Nucleus accumbens (tissue), 56 donors: ENCODE measurements at places on chromosomes 2 and 18.

DNA sequence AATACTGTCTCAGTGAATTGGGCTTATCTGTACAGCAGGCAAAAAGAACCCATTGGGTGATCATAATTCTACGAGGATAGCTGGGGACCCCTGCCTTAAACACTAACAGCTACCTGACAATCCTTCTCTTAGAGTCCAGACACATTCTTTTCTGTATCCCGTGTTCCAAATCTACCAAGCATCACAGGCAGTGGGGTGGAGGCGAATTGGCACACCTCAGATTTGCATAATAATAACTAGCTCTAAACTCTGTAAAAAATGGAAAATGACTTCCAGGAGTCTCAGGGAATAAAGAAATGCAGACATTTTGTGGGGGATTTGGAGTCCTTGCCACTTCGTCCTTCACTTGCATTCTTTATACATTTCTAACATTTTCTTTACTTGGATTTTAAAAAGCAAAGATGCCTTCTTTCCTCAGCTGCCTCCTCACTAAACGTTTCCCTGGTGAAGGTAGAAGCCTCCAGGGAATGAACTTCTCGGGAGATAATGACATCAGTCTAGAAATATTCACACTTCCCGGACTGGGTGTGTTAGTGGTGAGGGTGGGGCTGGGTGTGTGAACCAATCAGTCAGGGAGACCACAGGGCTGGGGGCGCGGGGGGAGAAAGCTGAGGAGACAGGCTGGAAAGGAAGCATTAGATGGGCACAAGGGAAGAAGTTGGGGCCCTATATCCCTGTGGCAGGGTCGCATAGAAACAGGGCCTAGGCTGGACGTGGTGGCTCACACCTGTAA lies 59.1 kb upstream of the BOD1L2 start:
- DNase-seq: no peak

GRCh38 chr2:69082430-69082997 lies 69.5 kb downstream of the ANTXR1 start:
- DNase-seq: no peak

DNA sequence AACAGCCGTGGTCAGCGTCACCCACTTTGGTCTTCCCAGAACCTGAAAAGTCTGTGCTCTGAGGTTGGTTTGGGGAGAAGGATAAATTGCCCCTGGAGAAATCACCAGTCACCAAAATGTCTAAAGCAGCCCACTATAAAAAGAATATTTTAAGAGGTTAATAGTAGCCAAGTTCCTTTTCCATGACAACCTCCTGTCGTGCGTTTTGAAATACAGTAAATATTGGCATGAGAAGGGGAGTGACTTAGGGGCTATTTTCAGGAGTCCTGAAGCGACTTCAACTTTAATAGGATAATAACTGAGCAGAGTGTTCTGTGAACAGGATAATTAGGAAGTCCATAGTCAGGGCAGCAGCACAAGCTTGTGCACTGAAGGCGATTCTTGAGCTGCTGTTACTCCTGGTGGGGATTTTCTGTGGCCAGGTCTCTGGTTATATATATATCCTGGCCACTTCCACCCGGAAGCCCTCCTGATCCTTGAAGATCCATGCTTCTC lies 49.3 kb downstream of the RNF144A start:
- no peak for DNase-seq

DNA sequence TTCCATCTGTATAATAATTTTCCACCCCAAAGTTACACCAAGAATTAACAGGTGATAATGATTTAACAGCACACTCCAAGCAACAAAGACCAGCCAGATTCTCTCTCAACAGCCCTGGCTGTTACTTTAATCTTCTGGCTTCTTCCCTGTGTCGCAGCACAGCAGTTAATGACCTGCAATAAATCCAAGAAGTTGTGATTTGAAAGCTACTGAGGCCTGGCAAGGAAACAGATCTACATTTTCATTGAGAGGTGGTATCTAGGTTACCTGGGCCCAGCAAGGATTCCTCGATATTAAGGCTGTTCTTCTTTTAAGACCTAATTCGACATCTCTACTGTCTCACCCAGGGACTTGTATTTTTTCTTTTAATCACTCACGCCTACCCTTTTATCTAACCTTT lies 433.8 kb downstream of the NBAS start:
- no peak for DNase-seq

DNA sequence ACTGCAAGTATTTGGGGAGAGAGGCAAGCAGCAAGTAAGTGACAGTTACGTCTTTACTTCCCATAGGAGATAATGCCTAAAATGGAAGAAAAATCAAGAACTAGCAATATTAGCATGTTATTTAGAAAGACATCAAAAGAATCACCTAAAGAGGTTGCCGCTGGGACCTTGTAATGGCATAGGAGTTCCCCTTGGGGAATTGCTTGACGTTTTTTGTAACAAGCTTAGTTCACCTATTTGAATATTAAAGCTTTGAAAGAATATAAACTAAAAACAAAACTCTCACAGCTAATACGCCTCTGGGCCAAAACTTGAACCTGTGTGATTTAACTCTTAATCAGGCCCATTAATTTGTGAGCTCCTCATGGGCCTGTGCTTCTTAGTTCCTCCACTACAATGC lies 89.0 kb downstream of the AAK1 start:
- DNase-seq: no peak

- no peak for DNase-seq
These were observed 210.9 kb downstream of the TWIST2 start for GRCh38 chr2:239058766-239059165.
